Spinal cord (tissue), 10 donors: ENCODE measurements at places on chromosomes 13 and 19.

DNA sequence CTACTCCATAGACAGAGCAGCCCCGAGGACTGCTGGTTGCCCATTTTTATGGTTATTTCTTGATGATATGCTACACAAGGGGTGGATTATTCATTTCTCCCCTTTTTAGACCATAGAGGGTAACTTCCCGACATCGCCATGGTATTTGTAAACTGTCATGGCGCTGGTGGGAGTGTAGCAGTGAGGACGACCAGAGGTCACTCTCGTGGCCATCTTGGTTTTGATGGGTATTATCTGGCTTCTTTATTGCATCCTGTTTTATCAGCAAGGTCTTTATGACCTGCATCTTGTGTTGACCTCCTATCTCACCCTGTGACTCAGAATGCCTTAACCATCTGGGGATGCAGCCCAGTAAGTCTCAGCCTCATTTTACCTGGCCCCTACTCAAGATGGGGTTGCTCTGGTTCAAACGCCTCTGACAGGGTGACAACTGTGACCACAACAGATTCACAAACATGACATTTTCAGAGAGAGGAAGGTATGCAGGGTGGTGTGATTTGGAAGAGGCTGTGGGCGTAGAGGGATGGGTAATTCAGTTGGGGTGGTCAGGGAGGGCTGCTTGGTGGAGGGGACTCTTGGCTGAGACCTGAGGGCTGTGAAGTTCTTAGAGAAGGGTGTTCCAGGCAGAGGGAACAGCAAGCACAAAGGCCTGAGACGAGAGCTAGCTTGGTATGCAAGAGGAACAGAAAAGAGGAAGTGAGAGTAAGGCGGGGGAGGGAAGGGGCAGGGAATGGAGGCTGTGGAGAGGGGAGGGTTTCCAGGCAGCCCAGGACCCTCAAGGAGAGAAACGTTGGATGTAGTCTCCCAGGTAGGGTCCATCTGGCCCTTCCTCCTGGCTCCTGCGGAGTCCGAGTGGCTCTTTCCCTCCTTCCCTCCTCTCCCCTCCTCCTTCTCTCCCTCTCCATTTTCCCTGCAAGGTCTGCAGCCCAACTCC, 23.5 kb downstream of the FAM187B start:
- no peak overlapping the region for H3K27ac ChIP-seq
- no peak for DNase-seq

GRCh38 chr19:49546825-49547565, 19.2 kb downstream of the RCN3 start:
- DNase-seq = peak; percentile 96
- no peaks in the 10 kb centered on the region for H3K4me1 ChIP-seq
- no peak overlapping the region for H3K27ac ChIP-seq

DNA sequence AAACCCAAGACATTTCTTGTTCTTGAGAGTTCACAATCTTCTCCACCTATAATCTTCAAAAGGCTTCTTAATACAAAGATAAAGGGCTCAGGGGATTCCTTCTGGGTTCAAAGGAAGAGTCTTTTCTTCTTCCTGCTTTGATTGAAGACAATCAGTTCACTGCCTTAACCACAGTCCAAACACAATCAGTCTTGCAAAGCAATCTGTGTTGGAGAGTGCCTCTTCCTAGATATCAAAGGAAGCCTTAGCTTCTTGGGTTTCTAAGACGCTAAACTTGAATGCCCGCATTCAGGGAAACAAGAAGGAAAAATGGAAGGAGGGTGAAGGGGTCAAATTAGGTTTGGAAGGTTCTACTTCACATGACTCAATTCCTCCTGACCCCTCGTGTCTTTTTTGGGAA, 27.2 kb downstream of the RANBP3 start:
- no peak for DNase-seq
- H3K36me3 ChIP-seq = peaks cover 18% of the 10 kb centered on the region
- no peak overlapping the region for H3K4me3 ChIP-seq
- peaks cover 89% of the 10 kb centered on the region for H3K4me1 ChIP-seq
- H3K27me3 ChIP-seq = no peaks in the 10 kb centered on the region

DNA sequence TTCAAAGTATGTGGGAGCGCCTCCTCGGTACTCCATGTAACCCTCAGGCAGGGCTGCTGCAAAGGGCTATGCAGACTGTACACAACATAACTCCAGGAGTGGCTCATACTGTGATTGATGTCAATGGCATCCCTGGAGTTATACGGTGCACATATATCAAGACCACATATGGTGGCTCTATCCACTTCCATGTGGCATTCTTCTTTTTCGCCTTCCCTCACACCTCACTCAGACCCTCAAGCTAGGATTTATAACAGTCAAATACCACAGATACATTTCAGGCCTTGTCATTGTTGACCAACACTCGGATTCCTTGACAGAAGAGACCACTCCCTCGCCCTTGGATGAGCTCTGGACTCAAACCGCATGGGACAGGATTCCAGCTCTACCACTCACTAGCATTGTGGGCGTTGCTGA, 11.3 kb upstream of the UBL3 start:
- no peak for DNase-seq
- H3K27me3 ChIP-seq = no peaks in the 10 kb centered on the region
- H3K27ac ChIP-seq = no peak overlapping the region
- H3K36me3 ChIP-seq = no peaks in the 10 kb centered on the region
